ENCODE measurements at places on chromosomes 12 and 14. TPM values are rescaled to one million over a fixed set of nuclear protein-coding genes. Genes with fewer than 3 reads are reported as not detected.

Gene PHLDA1
- total RNA-seq, result 40.3 TPM

Gene RDH12
- total RNA-seq, result 15.0 TPM

Gene PIWIL1
- not detected for total RNA-seq

Gene TBX3
- total RNA-seq, result 57.0 TPM

Gene RNASE7
- total RNA-seq, result 18.2 TPM

Gene LPAR5
- total RNA-seq, result 7.4 TPM

- peak; percentile 88 for DNase-seq
Measured at GRCh38 chr14:34629657-34630529, at the start of gene SNX6. Gene SNX6, minus strand, starts transcription at chr14:34630148. Its CDS starts 32 bp downstream, at chr14:34630116.

DNA sequence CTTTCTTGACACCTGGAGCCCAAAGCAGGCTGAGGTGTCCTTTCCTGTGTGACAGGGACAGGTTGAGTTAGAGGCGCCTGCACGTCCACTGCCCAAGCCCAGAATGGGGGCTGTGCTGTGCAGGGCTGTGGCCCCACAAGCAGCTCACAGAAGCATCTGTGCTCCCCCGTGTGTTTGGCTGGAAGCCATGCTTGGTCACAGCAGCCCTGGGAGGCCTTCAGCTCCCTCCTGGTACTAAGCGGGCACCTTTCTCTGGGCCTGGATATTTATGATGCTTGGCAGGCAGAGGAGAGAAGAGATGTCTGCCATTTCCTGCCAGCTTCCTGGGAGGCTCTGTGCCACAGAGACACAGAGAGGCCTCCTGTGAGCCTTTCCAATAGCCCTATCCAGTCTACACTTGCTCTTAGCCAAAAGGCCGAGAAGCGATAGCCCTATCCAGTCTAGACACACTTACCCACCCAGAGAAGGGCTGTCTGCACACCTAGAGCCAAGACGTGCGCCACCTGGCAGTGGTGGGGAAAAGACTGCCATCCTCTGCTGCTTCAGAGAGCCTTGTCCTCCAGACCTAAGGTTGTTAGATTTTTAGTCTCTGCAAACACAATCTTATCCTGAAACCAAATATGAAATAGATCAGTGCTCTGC, 117.4 kb downstream of the GCH1 start:
- no peak for DNase-seq

DNA sequence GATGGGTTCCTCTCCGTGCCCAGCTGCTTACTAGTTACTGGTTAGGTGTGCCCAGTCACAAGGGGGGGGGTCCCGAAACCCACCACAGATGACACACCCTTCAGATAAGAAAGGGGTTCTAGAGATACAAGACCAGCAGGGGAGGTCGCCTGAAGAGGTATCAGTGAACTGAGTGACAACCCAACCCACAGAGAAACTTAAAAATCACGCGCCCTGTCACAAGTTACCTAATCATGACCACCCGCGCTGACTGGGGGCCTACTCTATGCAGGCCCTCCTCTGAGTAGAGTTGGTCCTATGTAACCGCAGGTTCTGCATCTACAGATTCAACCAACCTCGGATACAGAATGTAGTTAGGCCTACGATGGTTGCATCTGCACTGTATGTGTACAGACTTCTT, 210.3 kb upstream of the SFSWAP start:
- DNase-seq, result peak; percentile 85

DNA sequence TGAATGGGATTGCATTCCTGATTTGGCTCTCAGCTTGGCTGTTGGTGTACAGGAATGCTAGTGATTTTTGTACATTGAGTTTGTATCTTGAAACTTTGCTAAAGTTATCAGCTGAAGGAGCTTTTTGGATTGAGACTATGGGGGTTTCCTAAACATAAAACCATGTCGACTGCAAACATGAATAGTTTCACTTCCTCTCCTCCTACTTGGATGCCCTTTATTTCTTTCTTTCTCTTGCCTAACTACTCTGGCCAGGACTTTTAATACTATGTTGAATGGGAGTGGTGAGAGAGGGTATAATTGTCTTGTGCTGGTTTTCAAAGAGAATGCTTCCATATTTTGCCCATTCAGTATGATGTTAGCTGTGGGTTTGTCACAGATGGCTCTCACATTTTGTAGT, 141.5 kb downstream of the CEP83 start:
- no peak for DNase-seq

DNA sequence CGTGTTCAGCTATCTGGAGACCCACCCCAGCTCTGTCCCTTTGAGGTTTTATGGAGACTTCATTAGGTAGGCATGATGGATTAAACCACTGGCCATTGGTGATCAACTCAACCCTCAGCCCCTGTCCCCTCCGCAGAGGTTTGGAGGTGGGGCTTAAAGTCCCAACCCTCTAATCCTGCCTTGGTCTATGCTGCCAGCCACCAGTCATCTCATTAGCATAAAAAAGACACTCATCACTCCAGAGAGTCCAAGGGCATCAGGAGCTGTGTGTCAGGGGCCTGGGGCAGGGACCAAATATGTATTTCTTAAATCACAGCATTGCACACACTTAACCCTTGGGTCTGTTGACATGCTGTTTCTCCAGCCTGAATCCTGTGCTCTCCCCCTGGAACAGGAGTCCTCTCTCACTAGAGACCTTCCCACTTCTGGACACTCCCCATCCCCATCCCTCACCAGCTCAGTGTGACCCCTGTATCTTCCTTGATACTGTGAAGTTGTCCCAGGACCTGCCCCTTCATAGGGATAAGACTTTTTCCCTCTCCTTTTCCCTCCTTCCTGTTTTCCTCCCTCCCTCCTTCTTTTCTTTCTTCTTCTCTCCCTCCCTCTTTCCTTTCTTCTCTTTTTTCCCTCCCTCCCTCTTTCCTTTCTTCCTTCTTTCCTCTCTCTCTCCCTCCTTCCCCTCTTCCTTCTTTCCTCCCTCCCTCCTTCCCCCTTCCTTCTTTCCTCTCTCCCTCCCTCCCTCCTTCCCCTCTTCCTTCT, 54.7 kb upstream of the CLMN start:
- DNase-seq, result no peak

DNA sequence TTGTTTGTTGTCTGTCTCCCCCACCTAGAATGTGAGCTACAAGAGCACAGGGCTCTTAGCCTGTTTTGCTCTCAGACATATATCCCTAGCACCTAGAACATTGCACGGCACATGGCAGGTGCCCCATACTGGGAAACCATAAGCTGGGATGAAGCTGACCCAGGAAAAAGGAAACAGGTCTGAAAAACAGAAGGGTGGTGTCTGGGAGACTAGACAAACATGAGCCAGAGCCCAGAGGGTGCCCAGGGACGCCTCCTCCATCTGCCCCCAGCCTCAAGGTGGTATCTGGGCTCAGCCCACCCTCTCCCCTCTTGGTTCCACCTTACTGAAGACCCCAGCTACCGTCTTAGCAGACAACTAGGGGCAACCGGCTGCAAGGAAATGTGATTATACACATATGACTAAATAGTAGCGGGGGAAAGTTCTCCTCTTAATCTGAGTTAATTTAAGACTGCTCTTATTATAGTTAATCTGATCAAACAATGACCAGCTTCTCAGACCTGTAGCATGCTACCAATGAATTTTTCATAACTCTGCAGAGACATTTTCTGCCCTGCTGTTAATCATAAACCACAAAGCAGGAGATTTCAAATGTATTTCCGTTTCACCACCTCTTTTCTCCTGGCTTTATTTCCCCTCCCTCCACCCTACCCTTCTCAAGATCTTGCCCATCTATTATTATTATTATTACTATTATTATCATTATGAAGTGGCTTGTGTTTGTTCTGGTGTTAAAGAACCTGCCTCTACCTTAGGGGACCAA, 31.9 kb downstream of the KSR2 start:
- no peak for DNase-seq
